Activated naive CD4-positive, alpha-beta T cell treated with anti-CD3 and anti-CD28 coated beads, Interleukin-2, amount 50 U/mL, for 72 hours (primary cell): ENCODE measurements at places on chromosomes 3 and 15.

GRCh38 chr15:74328331-74329056, 39.0 kb downstream of the CYP11A1 start:
- no peak for DNase-seq

GRCh38 chr3:70738291-70738681, 425.8 kb upstream of the MDFIC2 start:
- DNase-seq, result no peak

DNA sequence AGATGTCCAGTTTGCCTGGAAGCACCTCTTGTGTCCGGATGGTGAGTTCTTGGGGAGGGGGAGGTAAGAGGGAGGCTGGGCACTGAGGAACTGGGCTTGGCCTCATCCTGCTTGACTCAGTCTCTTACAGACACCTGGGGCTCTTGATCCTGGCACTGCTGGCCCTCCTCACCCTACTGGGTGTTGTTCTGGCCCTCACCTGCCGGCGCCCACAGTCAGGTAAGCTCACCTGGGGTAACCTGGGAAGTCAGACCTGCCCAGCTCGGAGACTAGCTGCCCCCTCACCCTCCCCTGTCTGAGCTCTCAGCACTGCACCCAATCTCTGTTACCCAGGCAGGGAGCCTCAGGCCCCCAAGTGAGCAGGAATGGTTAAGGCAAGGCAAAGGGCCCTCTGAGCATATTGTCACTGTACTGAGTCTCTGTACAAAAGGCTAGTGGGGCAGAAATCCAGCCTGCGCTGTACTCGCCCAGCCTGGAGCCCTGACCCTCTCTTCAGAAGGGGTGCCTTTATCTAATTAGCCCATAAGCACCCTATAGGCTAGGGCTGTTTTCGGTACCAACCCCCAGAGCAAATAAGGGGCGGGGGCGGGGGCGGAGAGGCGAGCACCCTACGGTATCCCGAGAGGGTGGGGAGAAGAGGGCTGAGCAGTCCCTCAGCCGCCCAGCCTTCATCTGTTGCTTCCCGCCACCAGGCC, 2.2 kb upstream of the IL17RC start:
- DNase-seq, result no peak

- no peak for DNase-seq
These were observed 5.5 kb downstream of the WDR73 start for GRCh38 chr15:84648539-84648938.

- DNase-seq, result no peak
These were observed 180.0 kb upstream of the EIF1B start for GRCh38 chr3:40129510-40129909.

DNA sequence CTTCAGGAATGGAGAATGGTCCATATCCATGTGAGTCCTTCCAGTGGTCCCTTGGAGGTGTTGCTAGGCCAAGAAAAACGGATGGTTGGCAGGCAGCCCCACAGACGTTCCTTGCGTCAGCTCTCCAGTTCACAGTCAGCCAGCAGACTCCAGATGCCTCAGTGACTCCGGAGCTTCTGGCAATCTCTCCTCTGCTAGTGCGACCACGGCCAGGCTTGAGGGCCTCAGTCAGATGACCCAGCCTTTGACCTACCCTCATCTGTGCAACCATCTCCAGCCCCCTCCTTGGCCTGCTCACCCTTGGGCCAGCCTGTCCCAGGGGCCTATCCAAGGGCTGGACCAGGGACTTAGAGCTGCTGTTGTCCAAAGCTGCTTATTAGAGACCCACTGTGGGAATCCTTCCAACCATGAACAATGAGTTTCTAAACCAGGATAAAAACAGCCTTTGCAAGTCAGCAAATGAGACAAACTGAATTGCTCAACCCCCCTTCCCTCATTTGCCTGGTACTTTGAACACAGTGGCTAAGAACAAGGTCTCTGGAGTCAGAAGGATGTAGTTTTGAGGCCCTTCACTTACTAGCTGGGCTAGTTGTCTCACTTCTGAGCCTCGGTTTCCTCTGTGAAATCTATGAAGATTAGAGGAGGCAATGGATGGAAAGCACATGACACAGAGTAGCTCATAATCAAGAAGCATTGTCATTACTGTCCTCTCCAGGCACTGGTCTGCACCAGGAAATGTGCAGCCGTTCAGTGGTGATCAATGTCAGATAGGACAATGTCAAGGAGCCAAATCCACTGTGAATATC, 44.8 kb downstream of the ANP32A start:
- no peak for DNase-seq

DNA sequence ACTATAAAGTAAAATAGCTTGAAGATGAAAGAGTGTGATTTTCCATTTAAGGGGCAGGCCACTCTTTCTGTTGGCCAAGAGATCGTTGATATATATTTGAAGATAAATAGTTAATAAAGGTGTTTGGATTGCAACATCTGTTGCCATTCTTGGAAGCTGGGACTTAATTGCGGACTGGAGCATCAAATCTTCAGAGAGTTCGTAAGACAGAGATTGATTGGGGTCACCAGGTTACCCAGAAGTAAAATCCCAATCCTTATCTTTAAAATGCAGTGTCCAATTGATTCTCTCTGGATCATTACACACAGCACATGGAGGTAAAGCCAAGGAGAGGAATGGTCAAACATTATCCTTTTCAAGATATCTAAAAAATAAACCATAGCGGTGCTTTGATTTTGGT, 220.8 kb upstream of the HES1 start:
- DNase-seq, result no peak

DNA sequence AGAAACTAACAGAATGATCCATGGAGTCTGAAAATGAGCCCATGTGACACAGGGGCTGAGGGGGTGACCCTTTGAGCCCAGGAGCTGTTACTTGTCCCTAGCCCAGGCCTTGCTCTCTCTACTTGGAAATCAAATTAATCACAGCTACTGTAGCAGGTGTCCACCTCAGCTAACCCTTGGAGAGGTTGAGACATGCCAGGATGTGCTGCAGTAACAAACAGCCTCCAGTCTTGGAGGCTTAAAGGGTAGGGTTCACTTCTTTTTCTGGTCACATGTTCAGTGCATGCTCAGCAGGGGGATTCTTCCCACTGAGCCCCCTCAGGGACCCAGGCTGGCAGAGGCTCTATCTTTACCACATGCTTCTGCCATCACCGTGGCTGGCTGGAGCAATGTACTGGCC, 21.4 kb downstream of the TPRA1 start:
- DNase-seq, result no peak

DNA sequence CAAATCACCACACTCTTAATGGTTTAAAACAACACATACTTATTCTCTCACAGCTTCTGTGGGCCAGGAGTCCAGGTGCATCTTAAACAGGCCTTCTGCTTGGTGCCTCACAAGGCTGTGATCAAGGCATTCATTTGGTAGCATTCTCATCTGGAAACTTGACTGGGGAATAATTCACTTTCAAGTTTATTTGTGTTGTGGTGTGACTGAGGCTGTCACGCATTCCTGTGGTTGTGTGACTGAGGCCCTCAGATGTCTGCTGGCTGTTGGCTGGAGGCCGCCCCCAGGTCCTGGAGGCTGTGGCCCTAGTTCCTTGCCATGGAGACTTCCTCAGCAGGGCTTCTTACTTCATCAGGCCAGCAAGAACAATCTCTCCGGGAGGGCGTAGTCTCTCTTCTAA, 16.9 kb upstream of the FAM3D start:
- peak; percentile 44 for DNase-seq

DNA sequence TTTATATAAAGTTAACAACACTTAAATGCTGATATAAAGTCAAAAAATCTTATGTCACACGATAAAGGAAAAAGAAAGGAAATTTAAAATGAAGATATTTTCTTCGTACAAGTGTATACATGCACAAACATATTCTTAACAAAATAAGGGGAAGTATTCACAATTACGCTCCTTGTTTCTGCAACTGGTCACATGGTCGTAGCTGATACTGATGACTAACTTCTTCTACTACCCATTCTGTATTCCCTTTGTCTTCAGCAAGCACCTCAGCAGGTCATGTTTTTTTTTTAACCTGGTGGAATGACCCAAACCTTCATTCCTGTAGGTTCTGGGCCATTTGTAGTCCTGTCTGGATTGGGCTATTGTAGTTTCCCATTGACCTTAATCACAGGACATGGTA, 30.0 kb upstream of the CMTM8 start:
- no peak for DNase-seq

DNA sequence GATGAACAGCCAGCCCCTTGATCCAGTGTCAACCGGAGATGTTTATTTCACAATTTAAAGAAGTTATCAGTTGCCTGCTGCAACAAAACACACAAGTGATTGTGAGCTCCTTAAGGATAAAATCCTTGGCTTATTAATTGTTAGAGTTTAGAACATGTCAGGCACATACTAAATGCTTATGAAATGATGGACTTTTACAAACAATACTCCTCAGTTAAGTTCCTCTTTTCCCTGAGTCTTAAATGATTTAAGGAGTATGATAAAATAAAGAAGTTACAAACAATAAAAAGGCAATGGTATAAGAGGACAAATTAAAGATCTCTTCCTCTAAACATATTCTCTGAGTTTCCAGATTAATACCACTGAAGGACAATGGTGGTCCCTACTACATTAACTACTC, 5.7 kb downstream of the GHSR start:
- DNase-seq, result no peak

- DNase-seq, result no peak
These were observed 105.4 kb upstream of the CCDC54 start for GRCh38 chr3:107271787-107272387.

DNA sequence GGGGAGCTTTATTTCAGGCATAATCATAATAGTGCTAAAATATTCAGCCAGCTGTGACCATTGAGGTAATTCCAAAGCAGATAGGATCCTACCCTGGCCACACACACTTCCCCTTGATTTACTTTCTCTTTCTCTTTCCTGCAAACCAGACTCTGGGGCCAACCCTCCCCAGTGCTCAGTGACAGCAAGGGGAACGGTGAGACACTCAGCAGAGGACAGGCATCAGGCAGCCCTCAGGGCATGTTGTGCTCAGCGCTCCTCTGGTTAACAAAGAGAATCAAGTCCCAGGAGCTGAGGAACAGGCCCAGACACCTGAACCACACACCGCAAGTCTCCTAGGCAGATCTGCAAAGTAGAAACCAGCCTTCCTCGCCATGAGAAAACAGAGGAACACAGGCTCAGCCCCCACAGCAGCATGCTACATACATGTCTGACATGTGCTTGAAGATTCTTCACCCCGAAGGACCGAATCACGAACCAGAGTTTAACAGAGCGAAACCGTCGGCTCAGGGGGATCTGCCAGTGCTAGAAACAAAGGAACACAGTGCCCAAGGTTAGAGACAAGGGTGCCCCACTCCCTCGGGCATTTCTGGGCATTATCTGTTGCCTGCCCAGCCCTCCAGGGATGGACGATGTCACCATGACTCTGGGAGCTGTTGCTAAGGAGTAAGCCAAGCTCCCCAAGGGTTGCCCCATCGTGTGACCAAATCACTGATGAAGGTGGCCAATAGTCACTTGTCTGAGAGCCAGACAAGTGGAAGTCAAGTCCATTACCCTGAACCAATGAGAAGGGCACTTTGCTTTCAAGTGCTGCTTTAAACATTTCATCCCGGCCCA, 17.5 kb downstream of the HDC start:
- DNase-seq, result peak; percentile 43

DNA sequence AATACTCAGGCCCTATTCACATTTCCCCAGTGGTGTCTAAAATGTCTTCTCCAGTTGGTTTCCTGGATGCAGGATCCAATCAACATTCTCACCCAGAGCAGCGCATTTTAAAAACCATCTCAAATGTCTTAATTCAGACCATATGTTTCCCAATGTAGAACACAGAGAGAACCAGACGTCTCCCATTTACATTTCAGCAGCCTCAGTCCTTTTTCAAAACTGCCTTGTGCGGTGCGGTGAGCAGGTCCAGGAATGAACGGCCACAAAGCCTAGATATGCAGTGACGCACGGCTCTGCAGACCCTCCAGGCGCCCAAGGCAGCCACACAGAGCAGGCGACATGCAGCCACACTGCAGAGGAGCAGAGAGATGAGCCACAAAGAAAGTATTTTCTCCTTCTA, 66.1 kb upstream of the MEX3B start:
- DNase-seq, result no peak

- no peak for DNase-seq
These were observed 11.9 kb downstream of the CFAP161 start for GRCh38 chr15:81146006-81146405.

- DNase-seq, result no peak
These were observed 222.6 kb downstream of the ZNF385D start for GRCh38 chr3:21528291-21528995.

GRCh38 chr3:142228964-142229363, 3.6 kb upstream of the GK5 start:
- no peak for DNase-seq

DNA sequence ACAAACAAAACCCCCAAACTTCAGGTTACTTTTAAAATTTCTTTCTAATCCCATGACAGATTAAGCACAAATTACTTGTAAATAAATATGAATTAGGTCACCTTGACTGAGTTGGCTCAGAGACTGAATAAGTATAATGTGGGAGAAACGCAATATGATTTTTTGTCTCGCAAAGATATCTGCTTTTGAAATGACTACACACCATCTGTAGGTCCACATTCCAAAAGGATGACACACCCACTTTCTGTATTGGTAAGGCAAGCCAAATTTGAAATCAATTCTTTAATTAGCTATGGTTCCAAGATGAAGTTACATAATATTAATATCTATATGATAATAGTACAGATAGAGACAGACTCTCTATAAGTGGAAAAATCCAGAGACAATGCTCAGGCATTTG, 66.9 kb upstream of the CSPG5 start:
- no peak for DNase-seq

GRCh38 chr3:158103887-158104327, 2.3 kb downstream of the SHOX2 start:
- no peak for DNase-seq

GRCh38 chr15:64861960-64862359, 20.2 kb downstream of the PLEKHO2 start:
- DNase-seq, result no peak

- DNase-seq, result no peak
These were observed 2.7 kb downstream of the LMAN1L start for GRCh38 chr15:74815121-74815934.

GRCh38 chr3:50611464-50612233, at the start of gene CISH:
CISH (minus strand) TSS chr3:50611774; CDS start chr3:50611650, 124 bp downstream.
- peak; percentile 98 for DNase-seq

DNA sequence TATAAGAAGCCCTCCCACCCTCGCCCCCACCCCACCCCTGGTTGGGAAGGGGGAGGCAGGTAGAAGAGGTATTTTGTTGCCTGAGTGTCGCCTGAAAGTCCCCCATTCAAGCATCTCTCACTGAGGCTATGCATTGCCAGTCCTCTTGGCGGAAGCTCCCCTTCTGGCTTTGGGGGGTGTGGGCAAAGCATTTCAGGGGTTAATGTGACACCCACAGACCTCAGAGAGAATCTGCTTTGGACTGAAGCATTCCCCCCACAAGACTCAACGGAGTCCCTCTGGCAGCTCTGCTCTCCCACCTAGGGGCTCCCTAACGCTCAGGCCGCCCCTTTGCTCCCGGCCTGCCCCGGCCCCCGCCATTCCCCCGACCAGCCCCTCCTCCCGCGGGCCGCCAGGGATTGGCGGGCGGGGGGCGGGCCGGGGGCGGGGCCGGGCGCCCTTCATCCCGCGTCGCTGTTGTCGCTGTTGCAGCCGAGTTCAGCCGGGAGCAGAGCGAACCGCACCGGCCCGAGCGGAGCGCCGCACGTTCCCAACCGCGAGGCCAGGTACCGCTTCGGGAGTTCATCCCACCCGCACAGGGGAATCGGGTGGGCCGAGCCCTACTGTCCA, at the start of gene SLC38A3:
Gene SLC38A3, plus strand, starts transcription at position 468 of the 609 bp plus-strand sequence. CDS start 8,929 bp downstream, outside the sequence.
- no peak for DNase-seq
